ENCODE measurements at places on chromosomes 5 and 9.

DNA sequence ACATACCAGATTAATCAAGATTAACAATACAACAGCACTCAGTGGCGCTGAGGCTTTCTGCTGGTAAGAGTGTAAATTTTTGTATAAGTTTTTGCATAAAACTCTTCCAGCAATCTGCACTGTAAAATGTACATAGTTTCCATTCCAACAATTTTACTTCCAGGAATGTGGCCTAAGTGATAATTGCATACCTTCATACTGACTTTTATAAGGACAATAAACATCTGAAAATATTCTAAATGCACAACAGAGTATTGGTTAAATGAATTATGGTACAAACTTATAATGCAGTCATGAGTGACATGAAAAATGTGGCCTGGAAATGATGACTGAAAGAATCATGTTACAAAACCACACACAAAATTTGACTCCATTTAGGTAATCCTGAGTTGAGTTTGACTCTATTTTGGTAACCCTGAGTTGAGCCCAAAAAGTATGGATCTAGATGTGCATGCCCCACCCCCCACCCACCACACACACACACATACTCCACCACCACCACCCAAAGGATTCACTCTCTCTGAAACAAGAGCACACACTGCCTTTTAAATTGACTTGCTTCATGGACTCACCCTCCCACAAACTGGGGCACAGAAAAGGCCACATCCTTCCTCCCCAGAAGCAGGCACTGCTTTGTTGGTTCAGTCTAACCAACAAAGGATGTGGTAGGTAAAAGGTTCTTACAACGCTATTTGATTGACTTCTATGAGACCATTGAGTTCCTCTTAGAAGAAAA lies 137.6 kb downstream of the SUSD1 start:
- DNase-seq, result peak; percentile 15

GRCh38 chr5:61969347-61969746 lies 336.7 kb upstream of the KIF2A start:
- no peak for DNase-seq

- no peak for DNase-seq
Measured at GRCh38 chr9:75238311-75238976, 150.1 kb downstream of the OSTF1 start.

GRCh38 chr5:137220523-137220927 lies 278.6 kb downstream of the SPOCK1 start:
- DNase-seq, result no peak

GRCh38 chr5:101142102-101142501 lies 239.0 kb upstream of the ST8SIA4 start:
- no peak for DNase-seq

DNA sequence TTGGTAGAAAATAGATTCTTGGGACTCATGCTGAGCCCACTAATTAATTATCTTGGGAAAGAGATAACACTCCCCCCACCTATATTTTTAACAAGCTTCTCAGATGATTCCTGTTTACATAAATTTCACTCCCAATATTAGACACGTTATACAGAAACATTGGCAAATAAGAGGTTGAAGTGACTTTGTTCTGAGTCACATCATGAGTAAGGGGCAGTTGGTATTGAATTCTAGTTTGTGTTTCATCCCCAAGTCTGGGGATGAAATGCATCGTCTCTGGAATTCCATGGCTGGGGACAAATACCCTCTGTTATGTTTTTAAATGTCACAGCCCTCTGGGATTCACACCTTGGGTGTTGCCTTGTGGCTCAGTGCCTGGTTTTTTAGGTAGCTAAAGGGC lies 41.0 kb downstream of the BASP1 start:
- no peak for DNase-seq

DNA sequence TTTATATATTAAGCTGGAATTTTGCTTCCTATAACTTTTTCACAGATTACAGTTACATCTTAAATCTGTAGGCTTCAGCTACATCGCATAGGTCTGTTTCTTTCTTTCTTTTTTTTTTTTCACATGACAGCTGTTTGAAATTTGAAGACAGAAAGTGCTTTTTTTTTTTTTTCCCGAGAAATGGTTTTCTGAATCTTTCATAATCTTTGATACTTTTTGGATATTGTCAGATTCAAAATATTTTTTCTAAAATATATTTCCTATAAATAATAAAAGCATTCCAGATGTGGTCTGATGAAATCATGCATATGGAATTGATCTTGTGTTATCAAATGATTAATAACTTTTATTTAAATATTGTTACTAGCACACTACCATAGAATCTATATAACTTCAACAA lies 212.2 kb downstream of the TAF11L14 start:
- DNase-seq, result no peak

GRCh38 chr5:32241034-32241783 lies 67.1 kb upstream of the GOLPH3 start:
- DNase-seq, result no peak

GRCh38 chr9:125330587-125330986 lies 69.0 kb downstream of the GAPVD1 start:
- no peak for DNase-seq

DNA sequence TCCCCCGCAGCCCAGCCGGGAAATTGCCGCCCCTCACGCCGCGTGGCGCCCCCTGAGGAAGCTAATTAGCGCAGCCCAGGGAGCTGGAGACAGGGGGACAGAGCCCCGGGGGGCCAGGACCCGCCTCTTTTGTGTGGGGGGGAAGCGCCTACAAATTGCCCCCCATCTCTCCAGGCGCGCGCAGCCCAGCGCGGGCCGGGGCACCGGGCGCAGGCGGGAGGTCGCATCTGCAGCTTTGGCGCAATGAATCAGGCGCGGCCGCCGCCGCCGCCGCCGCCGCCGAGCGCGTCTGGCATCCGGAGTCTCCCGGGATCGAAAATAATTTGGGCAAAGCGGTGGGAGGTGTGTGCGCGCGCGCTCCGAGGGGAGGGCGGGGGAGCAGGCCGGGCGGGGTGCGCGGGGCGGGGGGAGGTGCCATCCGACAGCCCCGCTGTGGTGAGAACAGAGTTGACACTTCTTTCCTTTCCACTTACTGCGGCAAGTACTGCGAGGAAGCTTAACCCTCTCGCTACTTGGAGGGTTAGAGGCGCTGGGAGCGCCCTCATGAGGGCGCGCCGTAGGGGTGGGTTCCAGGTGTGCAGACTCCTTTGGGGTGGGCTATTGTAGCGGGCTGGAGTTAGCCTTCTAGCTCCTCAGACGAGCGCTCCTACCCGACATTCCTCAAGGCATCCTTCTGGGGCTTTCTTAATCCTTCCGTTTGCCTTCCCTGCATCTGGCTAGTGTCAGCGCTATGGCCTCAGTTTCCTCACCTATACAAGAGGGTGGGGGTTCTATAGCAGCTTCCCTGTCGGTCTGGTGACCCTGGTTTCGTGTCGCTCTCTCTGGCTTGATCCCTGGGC lies 63.1 kb downstream of the CXXC5 start:
- peak; percentile 40 for DNase-seq

DNA sequence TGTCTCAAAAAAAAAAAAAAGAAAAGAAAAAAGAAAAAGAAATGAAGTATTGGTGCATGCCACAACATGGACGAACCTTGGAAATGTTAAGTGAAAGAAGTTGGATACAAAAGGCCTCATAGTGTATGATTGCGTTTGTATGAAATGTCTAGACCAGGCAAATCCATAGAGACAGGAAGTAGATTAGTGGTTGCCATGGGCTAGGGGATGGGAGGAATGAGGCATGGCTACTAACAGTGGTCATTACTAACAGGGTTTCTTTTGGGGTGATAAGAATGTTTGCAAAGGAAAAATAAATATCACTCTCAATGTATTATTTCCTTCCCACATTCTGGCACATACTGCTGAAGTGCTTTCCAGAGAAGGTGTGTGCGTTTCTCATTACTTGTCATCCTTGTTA lies 44.1 kb downstream of the UGCG start:
- DNase-seq, result no peak

- DNase-seq, result no peak
Measured at GRCh38 chr5:89105836-89106235, 222.9 kb upstream of the MEF2C start.

- DNase-seq, result no peak
Measured at GRCh38 chr5:134917070-134917815, 12.3 kb downstream of the PCBD2 start.

DNA sequence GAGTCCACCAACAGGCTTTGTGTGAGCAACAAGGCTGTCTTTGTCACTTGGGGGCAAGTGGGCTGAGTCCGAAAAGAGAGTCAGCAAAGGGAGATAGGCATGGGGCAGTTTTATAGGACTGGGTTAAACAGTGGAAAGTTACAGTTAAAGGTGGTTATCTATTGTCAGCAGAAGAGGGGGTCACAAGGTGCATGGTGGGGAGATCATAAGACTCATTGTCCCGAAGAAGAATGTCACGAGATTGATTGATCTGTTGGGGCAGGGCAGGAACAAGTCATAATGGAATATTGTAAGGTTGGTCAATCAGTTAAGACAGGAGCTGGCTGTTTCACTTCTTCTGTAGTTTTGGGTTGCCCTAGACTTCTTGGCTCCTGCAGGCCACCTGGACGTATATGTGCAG lies 7.6 kb upstream of the HMGCS1 start:
- no peak for DNase-seq

GRCh38 chr9:106753155-106753671 lies 109.8 kb upstream of the ZNF462 start:
- DNase-seq, result no peak

DNA sequence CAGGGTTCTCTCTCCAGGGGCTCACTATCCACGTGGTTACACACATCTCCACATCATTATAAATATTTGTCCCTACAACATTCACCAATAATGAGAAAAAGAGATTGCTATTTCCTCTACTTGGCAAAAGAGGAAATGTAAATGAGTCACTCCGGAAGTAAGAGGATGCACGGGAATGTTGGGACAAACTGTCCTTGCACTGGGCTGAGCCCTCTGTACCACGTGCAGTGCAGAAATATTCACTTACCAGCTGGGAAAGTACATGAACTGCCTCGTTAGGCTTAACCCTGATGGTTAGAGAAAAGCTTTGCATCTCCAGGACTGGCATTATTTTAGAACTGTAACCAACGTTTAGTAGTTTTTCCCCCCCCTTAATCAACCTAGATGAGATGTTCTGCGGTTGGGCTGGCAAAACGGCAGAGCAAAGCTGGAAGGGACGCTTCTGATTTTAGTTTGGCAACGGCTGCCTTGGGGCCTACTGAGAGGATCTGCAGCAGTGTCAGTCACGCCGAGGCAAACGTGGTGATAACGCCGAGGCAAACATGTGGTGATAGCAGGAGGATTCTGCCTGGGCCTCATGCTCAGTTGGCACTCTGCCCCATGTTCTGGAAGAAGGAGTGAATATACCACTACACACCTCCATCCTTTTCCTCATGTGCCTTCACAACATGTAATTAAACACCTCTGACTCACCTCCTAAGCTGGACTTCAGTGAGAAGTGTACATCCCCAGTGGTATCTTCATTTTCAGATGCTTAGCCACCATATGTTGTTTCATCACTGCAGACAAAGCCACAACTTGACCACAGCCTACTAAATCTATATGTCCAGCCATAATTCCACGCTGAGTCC lies 661.4 kb upstream of the KLF4 start:
- no peak for DNase-seq

- no peak for DNase-seq
Measured at GRCh38 chr9:124054582-124055227, 43.1 kb downstream of the LHX2 start.

DNA sequence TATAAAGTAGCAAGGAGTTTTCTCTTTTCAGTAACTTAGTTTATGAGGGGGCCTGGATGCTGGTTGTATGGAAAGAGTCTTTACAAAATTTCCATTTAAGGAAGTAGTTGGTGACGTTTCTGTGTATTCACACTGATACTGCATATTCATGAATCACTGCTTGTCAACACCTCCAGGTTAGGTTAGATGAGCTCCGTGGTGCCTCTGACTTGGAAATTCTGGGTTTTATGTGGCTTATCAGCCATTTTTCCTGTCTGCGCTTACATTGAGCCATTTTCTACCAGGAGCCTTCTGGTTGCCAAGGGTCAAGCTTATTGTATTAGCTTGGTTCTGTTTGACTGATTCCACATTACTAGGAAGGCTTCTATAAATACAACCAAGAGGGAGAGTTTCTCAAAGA lies 128.3 kb downstream of the SLC28A3 start:
- DNase-seq, result no peak

GRCh38 chr5:171797543-171797942 lies 11.9 kb downstream of the SMIM23 start:
- no peak for DNase-seq

- DNase-seq, result no peak
Measured at GRCh38 chr9:109455861-109456260, 42.2 kb downstream of the PTPN3 start.

- no peak for DNase-seq
Measured at GRCh38 chr5:51386916-51387883, 4.0 kb downstream of the ISL1 start.

DNA sequence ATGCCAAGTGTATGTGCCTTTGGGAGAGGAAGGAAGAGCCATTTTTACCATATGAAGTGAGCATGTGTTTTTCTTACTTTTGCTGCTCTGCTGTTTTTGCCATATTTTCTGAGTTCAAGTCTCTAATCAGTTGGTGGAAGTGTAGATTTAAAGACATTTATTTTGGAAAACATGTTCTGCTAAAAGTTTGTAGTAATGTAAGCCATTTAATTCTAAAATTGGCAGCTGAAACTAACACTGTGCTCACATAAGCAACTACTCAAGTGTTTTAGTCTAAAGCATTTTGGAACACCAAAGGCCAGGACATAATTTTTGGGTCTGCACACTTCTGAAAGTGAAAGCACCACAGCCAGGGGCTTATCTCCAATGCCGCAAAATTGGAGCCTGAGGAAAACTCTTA lies 363.4 kb upstream of the ZNF608 start:
- no peak for DNase-seq

- DNase-seq, result no peak
Measured at GRCh38 chr5:170021506-170021905, 41.2 kb upstream of the INSYN2B start.

GRCh38 chr5:131810510-131811249 lies 13.9 kb upstream of the FNIP1 start:
- DNase-seq, result no peak

- DNase-seq, result no peak
Measured at GRCh38 chr9:133429641-133430161, 7.5 kb downstream of the ADAMTS13 start.

GRCh38 chr5:16774806-16775205 lies 158.0 kb upstream of the RETREG1 start:
- no peak for DNase-seq

GRCh38 chr5:155103146-155103545 lies 89.6 kb downstream of the KIF4B start:
- no peak for DNase-seq

GRCh38 chr9:98071737-98072136 lies 15.2 kb downstream of the NANS start:
- DNase-seq, result no peak

DNA sequence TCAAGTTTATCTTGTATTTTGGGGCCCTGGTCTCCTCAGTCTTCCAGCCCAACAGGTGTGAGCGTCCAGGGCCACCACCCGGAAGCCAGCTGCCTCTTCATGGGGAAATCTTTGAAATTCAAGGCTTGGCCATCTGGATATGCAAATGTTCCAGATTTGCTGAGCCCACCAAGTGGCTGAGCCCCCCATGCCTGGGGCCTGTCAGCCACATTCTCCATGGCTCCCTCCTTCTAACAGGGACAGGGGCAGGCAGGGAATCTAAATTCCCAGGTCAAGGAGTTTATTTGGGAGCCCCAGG lies 14.2 kb upstream of the CXXC5 start:
- DNase-seq, result no peak
